ENCODE measurements at places on chromosomes 13 and 19.

DNA sequence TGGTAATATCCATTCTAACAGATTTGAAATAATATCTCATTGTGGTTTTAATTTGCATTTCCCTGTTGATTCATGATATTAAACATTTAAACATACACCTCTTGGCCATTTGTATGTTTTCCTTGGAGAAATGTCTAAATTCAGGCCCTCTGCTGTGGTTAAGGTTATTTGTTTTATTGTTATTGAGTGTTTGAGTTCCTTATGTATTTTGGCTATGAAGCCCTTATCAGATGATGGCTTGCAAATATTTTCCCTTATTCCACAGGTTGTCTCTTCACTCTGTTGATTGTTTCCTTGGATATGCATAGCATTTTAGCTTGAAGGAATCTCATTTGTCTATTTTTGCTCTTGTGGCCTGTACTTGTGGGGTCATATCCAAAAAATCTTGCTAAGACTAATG lies 303.6 kb downstream of the GPC5 start:
- DNase-seq, result no peak

GRCh38 chr19:42252365-42253244 lies 2.3 kb downstream of the ERF start:
- DNase-seq, result peak; percentile 84

DNA sequence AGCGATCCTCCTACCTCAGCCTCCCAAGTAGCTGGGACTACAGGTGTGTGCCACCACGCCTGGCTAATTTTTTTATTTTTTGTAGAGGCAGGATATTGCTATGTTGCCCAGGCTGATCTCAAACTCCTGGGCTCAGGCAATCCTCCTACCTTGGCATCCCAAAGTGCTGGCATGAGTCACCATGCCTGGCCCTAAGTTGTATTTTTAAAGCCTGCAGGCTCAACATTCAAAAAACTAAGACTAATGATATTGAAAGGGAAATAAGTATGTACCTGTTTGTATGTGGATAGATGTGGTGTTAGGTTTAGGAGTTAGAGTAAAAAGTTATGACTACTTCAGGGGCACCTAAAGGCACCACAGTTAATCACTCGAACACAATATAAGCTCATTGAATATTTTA lies 5.4 kb upstream of the IPO5 start:
- no peak for DNase-seq

DNA sequence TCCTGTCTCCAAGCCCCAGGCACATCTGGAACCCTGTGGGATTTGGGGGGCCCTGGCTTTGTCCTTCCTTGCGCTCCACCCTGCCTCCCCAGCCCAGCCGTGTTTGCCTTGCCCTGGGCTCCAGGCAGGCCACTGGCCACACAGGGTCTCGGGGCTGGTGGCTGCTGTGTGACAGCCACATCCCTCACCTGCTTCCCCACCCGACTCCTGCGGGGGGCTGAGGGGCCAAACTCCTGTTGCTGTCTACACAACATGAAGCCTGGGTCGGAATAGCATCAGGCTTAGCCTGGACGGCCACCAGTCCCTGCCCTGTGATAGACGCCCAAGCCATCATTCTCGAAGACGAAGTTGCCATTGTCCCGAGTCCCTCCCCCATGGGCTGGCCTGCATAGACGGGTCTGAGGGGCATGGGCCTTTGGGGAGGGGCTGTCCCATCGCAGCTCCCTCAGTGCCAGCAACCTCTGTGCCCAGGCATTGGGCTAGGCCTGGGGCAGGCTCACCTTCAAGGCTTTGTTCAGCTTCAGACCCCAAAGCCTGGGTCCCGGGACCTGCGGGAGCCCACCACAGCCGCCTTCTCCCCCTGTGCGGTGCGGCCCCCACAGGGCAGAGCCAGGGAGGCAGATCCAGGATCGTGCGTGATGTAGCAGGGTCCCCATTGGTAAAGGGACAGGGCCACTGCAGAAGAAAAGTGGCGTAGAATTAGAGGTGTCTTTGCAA lies 15.5 kb upstream of the TEKTIP1 start:
- no peak for DNase-seq

DNA sequence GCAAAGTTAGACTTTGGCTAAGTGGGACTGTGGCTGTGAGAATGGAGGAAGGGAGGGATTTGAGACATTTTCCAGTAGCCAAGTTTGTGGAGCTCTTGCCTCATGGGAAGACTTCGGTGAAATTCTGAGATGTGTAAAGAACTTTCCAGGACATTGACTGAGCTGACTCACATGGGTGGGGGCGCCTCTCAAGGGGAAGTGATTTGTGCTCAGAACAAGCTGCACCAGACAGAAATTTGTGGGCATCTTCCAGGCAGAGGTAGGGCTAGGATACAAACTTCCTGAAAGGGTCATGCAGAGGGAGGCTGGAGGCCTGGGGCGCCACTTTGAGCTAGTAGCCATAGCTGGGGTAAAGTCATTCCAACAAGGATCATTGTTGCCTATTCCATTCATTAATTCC lies 9.8 kb upstream of the SIGLEC10 start:
- no peak for DNase-seq

DNA sequence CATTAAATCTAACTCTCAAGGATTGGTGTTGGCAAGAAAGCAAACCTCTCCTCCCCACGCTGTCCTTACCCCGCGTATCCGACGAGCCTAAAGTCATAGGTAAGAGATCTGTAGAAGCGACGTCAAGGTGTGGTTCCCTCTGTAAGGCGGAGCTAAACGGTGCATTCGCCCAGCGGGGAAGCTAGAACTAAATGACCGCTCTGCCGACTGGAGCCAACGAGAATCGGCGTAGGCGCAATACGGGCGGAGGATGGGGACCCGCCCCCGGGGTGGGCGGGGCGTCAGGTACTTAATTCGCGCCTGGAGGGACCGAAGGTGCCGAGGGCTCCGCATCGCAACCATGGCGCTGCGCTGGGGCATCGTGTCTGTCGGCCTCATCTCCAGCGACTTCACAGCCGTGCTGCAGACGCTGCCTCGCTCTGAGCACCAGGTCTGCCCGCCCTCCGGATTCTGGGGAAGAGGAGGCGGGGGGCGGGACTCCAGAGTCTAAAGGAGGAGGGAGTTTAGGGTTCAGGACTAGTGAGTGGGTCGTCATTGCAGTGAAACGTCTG lies at the start of gene DHDH:
DHDH (plus strand) TSS at position 318 of the 551 bp plus-strand sequence; CDS start at position 341, 23 bp downstream.
- DNase-seq, result peak; percentile 31

DNA sequence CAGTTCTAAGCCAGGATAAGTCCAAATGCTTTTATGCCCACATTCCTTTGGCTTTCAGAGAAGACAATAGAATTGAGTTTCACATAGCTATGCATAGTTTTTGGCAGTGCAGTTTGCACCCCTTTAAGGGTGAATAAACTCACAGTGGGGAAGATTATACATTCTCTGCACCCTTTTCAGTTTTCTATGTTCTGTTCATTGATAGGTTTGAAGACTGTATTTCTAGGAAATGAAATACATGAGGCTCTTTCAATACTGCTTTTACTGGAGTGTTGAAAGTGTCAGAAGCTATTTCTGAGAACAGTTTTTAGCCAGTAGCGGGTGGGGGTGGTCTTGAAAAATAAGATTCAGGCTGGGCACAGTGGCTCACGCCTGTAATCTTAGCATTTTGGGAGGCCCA lies 46.2 kb downstream of the IPO5 start:
- no peak for DNase-seq

GRCh38 chr19:17101686-17102628 lies 26.4 kb downstream of the MYO9B start:
- DNase-seq, result no peak

DNA sequence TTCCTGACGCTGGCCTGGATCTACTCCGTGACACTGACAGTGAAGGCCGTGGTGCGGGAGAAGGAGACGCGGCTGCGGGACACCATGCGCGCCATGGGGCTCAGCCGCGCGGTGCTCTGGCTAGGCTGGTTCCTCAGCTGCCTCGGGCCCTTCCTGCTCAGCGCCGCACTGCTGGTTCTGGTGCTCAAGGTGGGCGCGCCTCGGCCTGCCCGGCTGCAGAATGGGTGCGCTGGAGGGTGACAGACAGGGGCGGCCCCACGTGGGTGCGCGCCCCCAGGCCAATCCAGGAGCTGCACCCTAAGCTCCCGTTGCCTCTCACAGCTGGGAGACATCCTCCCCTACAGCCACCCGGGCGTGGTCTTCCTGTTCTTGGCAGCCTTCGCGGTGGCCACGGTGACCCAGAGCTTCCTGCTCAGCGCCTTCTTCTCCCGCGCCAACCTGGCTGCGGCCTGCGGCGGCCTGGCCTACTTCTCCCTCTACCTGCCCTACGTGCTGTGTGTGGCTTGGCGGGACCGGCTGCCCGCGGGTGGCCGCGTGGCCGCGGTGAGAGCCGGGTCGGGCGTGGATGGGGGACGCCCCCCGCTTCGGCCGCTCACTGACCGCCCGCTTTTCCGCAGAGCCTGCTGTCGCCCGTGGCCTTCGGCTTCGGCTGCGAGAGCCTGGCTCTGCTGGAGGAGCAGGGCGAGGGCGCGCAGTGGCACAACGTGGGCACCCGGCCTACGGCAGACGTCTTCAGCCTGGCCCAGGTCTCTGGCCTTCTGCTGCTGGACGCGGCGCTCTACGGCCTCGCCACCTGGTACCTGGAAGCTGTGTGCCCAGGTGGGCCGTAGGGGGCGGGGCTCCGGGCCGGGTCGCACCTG lies 7.2 kb downstream of the ABCA7 start:
- DNase-seq, result no peak

GRCh38 chr13:50460358-50460757 lies 383.1 kb downstream of the DLEU7 start:
- no peak for DNase-seq

GRCh38 chr13:94602467-94602866 lies 810 bp downstream of the GPR180 start:
- DNase-seq, result no peak

GRCh38 chr13:46639033-46639981 lies 86.3 kb downstream of the LRCH1 start:
- DNase-seq, result no peak

DNA sequence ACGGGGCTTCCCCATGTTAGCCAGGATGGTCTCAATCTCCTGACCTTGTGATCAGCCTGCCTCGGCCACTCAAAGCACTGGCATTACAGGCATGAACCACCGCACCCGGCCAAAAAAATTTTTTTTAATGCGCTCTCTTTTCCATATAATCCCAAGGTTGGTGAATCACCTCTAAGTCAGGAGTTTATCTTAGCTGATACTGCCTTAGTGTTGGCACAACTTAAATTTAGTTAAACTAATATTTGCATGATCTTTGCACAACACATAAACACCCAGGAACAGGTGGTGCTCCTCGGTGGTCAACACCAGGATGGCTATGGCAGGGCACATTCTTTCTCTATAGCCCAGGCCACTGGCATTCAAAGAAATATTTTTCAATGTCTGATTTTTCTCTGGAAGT lies 24.1 kb upstream of the PSG7 start:
- DNase-seq, result no peak

GRCh38 chr19:8504919-8505318 lies 2.5 kb upstream of the PRAM1 start:
- DNase-seq, result no peak

DNA sequence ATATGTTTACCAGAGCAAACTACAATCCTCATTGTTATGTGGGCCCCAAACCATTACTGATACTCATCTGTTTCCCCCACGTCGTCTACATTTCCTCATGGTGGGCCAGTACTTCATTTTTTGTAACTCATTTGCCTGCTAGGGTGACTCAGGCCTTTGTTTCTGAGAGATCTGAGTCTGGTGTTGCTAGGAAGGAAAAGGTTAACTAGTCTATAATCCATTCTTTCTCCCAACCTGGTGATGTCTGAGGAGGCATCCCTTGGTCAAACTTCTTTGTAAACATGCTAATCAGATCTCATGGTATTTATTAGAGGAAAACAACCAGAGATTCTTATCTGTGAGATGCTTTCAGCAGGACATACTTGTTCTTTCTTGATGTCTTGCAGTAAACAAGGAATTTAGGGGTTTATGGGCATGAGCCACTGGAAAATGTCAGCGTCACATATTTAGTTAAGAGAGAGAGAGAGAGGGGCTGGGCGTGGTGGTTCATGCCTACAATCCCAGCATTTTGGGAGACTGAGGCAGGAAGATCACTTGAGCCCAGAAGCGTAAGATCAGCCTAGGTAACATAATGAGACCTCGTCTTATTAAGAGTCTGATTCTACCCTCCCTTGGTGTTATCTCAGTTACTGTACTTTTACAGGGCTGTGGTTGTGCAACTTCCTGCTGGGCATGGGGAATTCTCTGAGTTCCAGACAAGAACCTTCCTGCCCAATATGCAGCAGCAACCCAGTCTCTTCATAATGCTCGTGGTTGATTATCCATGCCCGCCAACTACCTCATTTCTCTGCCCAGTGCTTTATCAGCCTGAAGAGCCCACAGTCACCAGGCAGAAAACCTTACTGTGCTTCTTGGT lies 9.7 kb upstream of the DPRX start:
- no peak for DNase-seq

- no peak for DNase-seq
Observed at GRCh38 chr13:60226507-60226906, 62.8 kb upstream of the DIAPH3 start.

- DNase-seq, result no peak
Observed at GRCh38 chr13:102555914-102556553, 40.8 kb upstream of the TPP2 start.

DNA sequence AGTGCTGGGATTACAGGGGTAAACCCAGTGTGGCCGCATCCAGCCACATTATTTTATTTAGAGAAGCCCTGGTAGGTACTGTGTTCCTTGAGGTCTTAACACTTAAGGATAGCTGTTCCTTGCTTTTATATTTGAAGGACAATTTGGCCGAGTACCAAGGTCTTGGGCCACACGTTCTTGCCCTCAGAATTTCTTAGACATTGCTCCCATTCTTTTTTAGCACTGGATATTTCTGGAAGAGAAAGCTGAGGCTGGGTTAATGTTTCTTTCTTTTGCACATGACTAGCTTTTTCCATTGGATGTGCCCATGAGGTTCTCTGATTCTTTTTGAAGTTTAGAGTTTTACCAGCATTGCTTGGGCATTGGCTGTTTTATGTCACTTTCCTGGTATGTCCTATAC lies 5.5 kb upstream of the RNF113B start:
- DNase-seq, result no peak

- no peak for DNase-seq
Observed at GRCh38 chr13:73809561-73809960, 324.6 kb downstream of the KLF12 start.

DNA sequence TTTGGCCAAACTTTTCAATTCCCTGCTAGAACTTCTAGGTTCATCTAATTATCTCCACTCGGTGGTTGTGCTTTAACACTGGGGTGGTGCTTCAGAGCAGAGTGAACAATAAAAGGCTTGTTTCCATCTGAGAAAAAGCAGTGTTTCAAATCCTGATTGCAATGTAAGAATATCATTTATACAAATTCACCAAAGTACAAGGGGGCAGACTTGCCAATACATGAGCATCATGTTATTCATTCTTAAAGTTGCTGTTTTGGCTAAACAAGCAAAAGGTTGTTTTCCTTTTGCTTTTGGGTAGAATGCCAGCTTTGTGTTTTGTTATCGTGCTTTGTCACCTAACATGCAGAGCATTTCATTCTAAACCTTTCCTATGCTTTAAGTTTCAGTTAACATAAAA lies 78.5 kb upstream of the UBAC2 start:
- no peak for DNase-seq

DNA sequence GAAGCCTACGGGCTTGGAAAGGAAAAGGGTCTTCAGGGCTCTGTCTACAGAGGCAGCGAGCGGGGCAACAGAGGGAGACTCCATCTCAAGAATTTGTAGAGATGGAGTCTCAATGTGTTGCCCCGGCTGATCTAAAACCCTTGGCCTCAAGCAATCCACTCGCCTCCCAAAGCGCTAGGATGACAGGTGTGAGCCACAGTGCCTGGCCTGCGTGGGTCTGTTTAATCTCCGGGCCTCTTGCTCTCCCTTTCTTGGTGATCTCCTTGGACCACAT lies 8.1 kb downstream of the RPS9 start:
- no peak for DNase-seq
